ENCODE measurements at places on chromosomes 12 and 14. TPM values are rescaled to one million over a fixed set of nuclear protein-coding genes. Genes with fewer than 3 reads are reported as not detected.
A peak's percentile ranks its signal among the peaks of the same experiment; 100 is the strongest.

RESF1 gene
- total RNA-seq, result 31.5 TPM

PTGR2 gene
- 15.9 TPM for total RNA-seq

RAD9B gene
- 0.26 TPM for total RNA-seq

CIDEB gene
- total RNA-seq, result 6.6 TPM

LYZ gene
- 10.8 TPM for total RNA-seq

KRT74 gene
- not detected for total RNA-seq

DNA sequence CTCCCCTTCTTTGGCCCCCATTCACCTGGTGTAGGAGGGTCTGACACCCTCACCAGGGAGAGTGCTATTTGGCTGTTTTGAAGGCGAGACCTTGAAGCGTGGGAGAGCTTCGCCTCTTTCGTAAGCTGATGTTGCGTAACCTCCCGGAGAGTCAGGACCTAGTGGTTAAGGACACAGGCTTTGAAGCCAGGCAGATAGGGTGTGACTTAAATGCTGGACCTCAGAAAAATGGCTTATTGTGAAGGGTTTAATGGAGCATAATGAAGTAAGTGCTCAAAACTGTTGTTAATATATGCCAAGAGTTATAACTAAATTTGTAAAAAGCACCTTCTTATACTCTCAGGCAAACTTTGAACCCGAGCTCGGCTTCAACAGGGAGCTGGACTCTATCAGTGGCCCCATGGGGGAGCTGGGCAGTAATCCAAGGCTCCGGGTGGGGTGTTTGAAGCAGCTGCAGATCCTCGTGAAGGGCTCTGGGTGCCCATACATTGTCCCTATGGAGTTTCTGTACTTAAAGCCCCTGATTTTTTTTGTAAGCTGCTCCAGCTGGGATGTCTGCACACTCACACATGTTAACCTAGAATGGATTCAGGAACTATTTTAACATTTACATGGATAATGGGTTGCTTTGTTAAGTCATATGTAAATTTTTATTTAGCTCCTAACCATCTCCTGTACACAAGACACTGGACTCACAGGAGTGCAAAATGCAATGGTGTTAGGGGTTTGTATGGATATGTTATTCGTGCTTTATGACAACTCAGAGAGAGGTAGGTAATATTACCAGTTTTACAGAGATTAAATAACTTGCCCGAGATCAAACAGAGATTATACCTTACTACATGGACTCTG lies 26.0 kb downstream of the PPFIBP1 start:
- H3K27ac ChIP-seq, result peak overlapping the region; percentile 80
- no peaks in the 10 kb centered on the region for H3K27me3 ChIP-seq
- DNase-seq, result peak; percentile 96
- H3K36me3 ChIP-seq, result no peaks in the 10 kb centered on the region

DNA sequence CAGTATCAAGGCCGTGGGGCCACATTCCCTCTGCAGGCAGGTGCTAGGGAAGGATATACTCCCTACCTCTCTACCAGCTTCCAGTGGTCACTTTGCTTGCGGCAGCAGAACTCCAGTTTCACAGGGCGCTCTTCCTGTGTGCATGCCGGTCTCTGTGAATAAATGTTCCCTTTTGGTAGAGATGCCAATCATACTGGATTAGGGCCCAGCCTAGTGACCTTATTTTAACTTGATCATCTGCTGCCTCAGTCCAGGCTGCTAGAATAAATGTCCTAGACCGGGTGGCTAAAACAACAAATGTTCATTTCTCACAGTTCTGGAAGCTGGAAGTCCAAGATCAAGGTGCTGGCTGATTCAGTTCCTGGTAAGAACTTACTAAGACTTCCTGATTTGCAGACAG lies 198.8 kb upstream of the TMEM132C start:
- H3K4me3 ChIP-seq, result no peak overlapping the region
- H3K4me1 ChIP-seq, result no peaks in the 10 kb centered on the region
- no peak overlapping the region for H3K27ac ChIP-seq
- H3K36me3 ChIP-seq, result no peaks in the 10 kb centered on the region
- no peak for DNase-seq

DNA sequence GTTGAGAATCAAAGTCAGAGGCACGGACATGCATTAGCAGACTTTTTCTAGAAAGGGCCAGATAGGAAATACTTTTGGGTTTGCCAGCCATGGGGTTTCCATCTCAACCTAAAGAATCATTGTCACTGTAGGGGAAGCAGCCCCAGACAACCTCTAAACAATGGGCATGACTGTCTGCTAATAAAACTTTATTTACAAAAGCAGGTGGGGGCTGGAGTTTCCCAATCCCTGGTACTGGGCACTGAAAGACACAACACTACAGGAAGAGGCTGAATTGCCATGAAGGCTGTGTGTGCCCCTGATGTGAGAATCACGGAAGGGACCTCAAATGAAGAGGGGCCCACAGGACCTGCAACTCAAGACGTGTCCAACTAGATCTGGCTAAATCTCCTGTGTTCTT lies 62.0 kb upstream of the GPR68 start:
- no peak overlapping the region for H3K27ac ChIP-seq
- no peak for DNase-seq
- peaks cover 6% of the 10 kb centered on the region for H3K4me1 ChIP-seq
- H3K36me3 ChIP-seq, result no peaks in the 10 kb centered on the region
- no peaks in the 10 kb centered on the region for H3K27me3 ChIP-seq

GRCh38 chr12:25072906-25073650 lies 121.9 kb downstream of the DNAI7 start:
- H3K27ac ChIP-seq, result no peak overlapping the region
- H3K36me3 ChIP-seq, result no peaks in the 10 kb centered on the region
- DNase-seq, result no peak
- H3K4me3 ChIP-seq, result no peak overlapping the region
- H3K27me3 ChIP-seq, result no peaks in the 10 kb centered on the region
- no peaks in the 10 kb centered on the region for H3K4me1 ChIP-seq

DNA sequence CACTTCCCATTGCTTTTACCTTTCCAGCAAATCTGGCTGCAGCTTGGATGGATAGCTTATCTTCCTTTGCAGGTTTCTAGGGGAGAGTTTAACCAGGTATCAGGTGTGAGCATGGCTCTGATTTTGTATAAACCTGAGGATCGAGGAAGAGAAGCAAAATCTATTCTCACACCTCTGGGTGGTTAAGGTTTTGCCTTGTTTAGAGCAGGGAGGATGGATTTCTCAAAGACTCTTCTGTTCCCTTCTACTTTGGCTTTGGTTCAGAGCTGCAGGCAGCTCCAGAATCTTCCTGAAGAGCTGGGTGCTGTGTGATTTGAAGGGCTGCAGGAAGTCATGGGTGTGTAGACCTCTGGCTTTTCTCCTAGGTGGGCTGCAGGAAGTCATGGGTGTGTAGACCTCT lies 1.7 kb downstream of the JDP2 start:
- H3K27me3 ChIP-seq, result no peaks in the 10 kb centered on the region
- peak overlapping the region; percentile 78 for H3K4me3 ChIP-seq
- H3K4me1 ChIP-seq, result no peaks in the 10 kb centered on the region
- peaks cover 30% of the 10 kb centered on the region for H3K36me3 ChIP-seq
- H3K27ac ChIP-seq, result peak overlapping the region; percentile 92
- no peak for DNase-seq

DNA sequence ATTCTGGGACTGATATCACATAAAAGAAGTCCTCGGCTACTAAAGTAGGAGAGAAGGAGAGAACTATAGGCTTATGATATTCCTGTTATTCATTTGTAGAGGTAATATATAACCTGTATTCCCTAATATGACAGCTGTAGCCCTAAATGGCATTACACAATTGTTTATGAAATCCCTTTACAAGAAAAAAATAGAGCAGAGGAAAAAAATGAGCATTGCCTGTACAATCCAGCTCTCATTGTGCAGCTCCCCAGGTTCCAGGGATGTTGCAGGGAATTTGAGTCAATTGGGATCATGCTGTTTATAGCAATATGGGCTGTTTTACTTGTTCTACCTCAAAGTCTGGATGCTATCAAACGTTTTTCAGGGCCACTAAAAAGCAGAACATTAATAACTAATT lies 173.1 kb downstream of the APAF1 start:
- DNase-seq, result no peak
- H3K27me3 ChIP-seq, result no peaks in the 10 kb centered on the region
- H3K4me1 ChIP-seq, result peaks cover 4% of the 10 kb centered on the region
- no peak overlapping the region for H3K4me3 ChIP-seq

GRCh38 chr14:95220663-95221231 lies 63.4 kb upstream of the DICER1 start:
- no peak overlapping the region for H3K4me3 ChIP-seq
- H3K4me1 ChIP-seq, result no peaks in the 10 kb centered on the region
- no peaks in the 10 kb centered on the region for H3K36me3 ChIP-seq
- H3K27me3 ChIP-seq, result no peaks in the 10 kb centered on the region
- H3K27ac ChIP-seq, result no peak overlapping the region

- H3K4me3 ChIP-seq, result no peak overlapping the region
- no peaks in the 10 kb centered on the region for H3K27me3 ChIP-seq
- no peak for DNase-seq
- no peak overlapping the region for H3K27ac ChIP-seq
- no peaks in the 10 kb centered on the region for H3K4me1 ChIP-seq
- no peaks in the 10 kb centered on the region for H3K36me3 ChIP-seq
Observed at GRCh38 chr12:20063116-20063515, 305.2 kb upstream of the PDE3A start.

DNA sequence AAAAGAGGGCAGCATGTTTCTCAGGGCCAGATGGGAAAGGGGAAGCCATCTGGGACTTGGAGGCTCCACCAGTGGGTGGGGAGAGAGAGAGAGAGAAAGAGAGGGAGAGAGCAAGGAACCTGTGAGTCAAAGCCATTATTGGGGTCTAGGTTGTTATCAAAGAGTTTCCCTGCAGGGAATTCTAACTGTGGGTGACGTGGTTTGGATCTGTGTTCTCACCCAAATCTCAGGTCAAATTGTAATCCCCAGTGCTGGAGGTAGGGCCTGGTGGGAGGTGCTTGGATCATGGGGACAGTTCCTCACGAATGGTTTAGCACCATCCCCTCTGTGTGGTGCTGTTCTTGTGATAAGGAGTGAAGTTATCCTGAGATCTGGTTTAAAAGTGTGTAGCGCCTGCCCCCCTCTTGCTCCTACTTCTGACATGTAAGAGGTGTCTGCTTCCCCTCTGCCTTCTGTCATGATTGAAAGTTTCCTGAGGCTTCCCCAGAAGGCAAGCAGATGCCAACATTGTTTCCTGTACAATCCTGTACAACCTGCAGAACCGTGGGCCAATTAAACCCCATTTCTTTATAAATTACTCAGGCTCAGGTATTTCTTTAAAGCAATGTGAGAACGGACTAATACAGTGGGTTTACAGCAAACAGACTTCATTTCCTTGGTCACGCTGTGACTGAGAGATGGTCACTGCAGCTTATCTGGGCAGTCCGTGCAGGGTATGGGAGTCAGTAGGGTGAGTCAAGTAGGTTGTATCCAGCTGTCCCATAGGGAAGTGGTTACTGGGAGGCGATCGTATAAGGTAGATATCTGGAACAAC lies 52.4 kb downstream of the CCDC91 start:
- no peaks in the 10 kb centered on the region for H3K36me3 ChIP-seq
- no peak for DNase-seq
- H3K4me1 ChIP-seq, result no peaks in the 10 kb centered on the region
- H3K27ac ChIP-seq, result no peak overlapping the region

DNA sequence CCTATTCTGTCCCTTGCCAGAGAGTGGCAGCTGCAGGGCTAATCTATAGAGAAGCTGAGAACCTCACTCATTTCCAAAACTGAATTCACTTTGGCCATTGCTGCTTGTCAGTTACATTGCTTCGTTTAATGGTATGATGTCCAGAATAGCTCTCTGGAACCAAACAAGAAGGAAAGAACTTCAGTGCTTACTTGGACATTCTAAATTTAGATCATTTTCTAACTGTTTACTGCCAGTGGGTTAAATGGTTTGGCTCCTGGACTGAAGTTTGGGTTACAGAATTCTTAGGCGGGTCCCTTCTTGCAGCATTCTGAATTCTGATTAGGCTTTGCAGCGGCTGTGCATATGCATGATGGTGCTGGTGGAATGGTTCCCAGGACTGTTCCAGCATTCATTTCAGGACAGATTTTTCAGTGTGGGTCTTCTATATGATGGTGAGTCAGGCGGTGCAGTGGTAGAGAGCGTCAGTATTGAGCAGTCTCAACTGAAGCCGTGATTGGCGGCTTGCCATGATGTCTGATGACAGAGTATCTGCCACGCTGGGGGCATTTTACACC lies 148.7 kb downstream of the DYRK2 start:
- H3K4me1 ChIP-seq, result no peaks in the 10 kb centered on the region
- no peak overlapping the region for H3K4me3 ChIP-seq

Data from right atrium auricular region (tissue), 2 donors.